ENCODE measurements at places on chromosomes 12 and 14.

- no peak for DNase-seq
These were observed 122.5 kb downstream of the PHLDA1 start for GRCh38 chr12:75908961-75909605.

DNA sequence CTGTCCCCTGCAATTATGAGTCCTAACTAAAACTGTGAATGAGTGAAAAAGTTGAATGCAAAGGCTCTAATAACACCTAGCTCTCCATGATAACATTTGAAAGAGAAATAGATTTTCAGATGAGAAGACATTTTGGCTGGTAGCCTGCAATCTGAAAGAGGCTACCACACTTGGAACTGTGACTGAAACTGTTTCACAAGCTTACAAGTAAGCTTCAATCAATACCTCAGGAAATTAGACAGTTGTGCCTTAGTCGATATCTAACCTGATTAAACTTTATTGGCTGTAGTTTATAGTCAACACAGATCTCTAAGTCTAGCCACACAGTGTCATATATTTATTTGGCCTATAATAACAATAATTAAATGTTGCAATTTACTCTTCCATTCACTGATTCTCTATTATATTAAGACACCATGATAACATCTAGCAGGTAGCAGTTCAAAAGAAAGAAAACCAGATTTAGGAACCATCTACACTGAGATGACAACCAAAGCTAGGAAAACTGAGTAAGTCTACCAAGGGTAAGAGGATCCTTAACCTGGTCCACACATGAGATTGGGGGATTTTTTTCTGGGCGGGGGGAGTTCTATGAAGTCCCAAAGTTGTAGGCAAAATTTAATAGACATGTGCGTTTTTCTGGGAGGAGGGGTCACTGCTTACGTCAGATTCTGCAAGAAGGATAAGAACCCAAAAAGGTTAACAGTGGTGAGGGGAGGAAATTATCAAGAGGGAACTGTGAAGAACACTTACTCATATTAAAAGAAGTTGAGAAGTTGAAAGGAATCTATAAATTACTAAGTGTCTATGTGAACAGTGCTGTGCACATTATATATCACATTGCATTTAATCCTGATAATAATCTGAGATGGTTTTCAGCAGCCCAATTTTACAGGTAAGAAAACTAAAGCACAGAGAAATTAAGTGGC, 65.8 kb downstream of the NUMB start:
- DNase-seq = no peak

- DNase-seq = peak; percentile 56
These were observed 22.3 kb downstream of the DCAF4 start for GRCh38 chr14:72948481-72949138.

GRCh38 chr12:119302451-119303080, 32.0 kb upstream of the CCDC60 start:
- no peak for DNase-seq

DNA sequence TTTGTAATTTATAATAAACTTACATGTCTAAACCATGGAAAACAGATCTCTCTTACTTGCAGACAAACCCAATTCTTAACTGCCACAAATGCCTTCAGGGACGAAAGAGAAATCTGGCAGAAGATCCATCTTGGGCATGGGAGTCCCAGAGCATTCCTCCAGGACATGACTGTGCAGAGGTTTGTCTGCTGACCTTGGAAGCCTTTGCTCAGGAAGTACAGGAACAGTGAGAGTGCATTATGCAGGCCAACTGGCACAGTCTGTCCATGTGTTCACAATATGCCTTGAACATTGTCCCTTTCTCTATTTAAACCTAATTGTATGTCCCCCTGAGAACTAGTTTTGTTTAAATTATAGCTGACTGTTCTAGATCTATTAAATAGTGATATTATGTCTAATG, 467.1 kb downstream of the ATP23 start:
- DNase-seq = no peak

DNA sequence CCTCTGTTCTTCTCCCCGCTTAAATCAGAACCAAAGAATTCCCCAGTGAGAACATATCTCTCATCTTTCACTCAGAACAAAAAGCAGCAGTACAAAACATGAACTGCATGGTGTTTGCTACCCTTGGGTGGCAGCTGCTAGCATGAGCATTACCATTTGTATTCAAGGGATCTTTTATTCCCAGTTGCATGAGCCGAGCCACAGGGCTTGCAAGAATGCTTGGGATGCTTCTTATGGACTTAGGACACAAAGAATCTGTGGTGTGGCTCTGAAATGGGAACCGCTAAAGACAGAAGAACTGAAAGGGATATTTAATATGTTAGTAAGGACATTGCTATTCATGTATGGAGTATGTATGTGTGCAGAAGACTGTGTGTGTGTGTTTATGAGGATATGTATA, 190.6 kb downstream of the TMX1 start:
- DNase-seq = no peak
